ENCODE measurements at places on chromosomes 1 and 21.

DNA sequence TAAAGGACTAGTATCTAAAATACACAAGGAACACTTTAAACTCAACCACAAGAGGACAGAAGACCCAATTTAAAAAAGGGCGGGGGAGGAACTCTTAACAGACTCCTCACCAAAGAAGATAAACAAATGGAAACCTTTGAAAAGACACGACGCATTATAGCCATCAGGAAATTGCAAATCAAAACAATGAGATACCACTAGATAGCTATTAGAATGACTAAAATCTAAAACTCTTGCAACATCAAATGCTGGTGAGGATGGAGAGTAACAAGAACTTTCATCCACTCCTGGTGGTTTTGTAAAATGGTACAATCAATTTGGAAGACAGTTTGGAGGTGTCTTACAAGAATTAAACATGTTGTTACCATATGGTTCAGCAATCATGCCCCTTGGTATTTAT, 708.2 kb downstream of the BRINP3 start:
- DNase-seq = no peak

- DNase-seq = no peak
Observed at GRCh38 chr1:214707306-214708087, 104.5 kb downstream of the CENPF start.

DNA sequence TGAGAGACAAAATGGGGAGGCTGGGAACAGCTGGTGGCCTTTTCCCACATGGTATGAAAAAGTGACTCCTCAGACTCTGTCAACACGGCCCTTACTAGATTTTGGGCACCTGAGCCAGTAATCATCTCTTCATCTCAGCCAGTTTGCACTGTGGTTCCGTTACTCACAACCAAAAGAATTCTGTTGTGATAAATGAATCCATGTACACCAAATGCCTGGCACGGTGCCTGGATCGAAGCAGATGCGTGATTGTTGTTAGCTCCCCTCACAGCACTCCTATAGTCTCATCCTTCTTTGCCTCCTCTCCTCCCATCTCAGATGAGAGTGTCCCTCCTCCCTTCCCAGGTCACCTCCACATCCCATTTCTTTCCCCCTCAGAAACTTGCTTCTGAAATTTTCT, 57.9 kb upstream of the GJB5 start:
- no peak for DNase-seq

DNA sequence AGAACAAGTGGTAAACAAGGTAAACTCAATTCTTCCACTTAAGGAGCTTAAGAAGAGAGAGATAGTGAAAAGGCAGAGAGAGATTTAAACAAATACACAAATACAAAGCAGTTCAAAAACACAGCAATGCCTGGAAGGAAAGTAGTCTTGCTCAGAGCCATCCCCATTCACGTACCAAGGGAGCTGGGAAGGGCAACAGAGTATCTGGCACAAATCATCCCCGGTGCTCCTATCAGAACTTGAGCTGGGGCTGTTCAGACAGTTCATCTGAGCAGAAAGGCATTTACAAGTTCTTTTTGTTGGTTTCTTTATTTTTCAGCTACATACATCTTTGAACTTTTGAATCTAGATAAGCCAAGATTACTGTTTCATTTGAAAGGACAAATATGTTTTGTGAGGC, 233.9 kb downstream of the KCNH1 start:
- DNase-seq = no peak

DNA sequence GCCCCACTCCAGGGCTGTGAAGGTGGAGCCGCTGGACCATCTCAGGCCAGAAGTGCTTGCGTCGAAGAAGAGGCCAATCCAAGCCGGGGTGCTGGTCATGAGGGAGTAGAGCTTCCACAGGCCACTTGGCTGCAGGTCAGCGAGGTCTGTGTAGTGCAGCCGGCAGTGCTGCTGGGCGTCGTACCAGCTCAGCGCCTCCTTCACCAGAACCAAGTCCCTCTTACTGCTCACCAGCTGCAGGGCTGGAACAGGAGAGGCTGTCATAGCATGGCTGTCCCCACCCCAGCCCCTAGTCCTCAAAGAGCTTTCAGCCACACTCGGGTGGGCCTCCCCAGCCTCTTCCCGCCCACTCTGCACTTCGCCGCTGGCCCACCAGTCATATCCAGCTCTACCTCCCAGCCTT, 2.2 kb downstream of the CLEC20A start:
- DNase-seq = no peak

DNA sequence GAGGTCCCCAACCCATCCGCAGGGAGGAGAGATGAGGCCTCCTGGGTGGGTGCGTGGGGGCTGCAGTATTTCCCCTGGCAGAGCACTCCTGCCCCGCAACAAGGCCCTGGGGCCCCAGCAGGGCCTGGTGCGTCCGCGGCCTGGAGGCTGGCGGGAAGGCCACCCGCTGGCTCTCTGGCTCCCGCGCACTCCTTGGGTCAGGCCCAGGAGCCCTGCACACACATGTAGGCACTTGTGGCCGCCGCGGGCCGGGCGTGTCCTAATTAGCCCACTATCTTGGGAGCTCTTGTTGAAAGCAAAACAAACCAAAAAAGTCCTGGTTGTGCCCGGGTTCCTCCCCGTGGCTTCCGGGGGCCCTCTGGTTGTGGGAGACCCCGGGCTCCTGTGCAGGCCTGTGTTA, 49.7 kb upstream of the CCDC27 start:
- DNase-seq = no peak

GRCh38 chr1:35763201-35763600, 6.6 kb downstream of the CLSPN start:
- DNase-seq = no peak

- no peak for DNase-seq
Observed at GRCh38 chr1:59605761-59606160, 209.0 kb upstream of the HOOK1 start.

DNA sequence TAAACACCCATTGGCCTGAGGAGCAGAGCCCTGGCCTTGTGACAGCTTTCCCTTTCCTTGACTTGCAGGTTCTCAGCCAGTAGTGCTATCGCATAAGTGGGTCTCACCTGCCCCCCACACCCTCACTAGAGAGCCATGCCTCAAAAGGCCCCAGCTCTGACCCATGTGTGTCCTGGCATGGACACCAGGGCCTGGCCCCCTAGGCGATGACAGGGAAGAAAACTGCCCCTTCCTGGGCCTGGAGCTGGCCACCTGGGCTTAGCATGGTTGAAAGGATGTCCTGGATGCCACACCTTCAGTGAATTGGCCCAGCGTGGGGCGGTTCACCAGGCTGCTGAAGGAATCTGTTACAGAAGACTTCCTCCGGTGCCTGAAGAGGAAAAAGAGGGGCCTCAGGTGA, 18.5 kb downstream of the TTC39A start:
- DNase-seq = no peak

DNA sequence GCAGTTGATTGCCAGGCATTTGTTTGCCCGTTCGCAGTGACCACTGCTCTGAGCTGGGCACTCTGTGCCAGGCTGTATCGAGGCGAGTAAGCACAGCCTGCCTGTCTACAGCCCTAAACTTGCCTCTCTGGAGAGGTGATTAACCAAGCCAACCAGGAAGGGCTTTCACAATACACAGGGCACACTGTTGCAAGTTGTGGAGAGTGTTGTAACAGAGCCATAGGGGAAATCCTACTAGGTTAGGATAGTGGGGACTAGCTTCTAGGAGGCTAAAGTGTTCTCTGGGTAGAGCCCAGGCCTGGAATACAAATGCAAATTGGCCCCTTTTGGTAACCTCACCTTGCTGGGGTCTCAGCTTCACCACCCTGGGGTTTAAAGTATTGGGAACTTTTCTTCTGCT, 23.8 kb downstream of the PRDM2 start:
- DNase-seq = no peak

GRCh38 chr1:212958175-212958574, 7.8 kb downstream of the VASH2 start:
- DNase-seq = peak; percentile 59

DNA sequence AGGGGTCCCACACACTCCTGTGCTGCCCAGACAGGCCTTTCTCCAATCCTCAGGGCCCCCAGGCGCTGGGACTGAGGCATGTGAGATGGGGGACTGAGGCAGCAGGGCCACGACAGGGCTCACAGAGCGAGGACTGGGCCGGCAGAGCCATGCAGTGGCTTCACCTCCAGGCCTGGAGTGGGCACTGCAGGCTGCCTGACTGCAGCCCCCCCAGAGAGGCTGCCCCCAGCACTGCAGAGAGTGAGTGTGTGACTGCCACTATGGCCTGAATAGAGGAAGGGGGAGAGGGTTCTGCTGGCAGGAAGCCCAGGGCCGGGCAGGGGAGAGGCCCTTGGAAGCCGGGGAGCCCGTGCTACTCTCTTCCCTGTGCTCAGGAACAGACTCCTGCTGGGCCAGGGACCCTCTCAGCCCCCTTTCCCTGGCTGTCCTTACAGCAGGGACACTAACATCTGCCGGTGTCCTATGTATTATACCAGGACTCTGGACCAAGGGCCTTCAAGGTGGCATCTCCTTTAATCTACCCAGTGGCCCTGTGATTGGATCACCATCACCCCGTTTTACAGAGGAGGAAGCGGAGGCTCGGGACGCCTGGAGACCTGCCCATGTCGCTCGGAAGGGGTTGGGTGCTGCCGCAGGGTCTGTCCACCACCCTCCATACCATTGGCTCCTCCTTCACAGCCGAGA, 20.2 kb upstream of the PLEKHG5 start:
- DNase-seq = no peak

DNA sequence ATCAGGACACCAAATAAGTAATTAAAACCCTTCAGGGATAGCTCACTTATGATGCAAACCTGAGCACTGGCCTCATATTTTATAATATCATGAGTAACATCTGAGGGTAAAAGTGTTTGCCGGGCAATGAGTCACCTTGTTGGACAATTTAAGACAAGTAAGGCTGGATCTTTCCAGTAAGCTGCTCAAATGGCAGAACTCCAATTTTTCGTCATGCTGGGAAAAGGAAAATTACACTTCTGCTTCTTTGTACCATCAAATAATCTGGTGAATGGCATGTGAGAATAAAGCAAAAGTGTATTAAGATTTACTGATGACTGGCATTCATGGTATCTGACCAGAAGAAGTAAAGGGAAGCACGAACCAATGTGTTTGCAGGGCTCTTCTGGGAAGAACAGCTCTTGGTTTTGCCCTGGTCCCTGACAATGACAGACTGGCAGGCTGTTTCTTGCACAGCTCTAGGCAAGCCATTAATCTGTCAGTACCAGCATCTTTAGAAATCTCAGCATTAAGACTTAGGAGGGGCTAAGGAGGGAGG, 392.2 kb downstream of the VAV3 start:
- DNase-seq = peak; percentile 58

GRCh38 chr1:36457691-36458090, 6.5 kb downstream of the MRPS15 start:
- no peak for DNase-seq

DNA sequence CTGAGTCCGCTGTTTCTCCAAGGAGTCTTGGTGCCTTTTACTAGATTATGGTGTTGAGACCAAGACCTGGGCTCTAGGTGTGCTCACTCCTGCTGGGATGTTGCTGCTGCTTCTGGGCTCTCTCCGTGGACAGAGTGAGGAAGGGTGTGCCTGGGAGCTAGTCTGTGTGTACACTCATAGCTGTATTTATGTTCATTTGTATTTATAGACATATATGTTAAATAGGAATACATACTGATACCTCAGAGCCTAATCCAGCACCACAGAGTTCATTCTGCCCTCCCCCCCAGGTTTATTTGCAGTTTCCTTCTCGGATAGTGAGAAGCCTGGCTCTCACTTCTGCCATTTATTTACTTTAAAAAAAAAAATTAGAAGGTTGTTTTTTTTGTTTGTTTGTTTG, 12.6 kb downstream of the PCNT start:
- DNase-seq = no peak

- no peak for DNase-seq
Observed at GRCh38 chr1:21165646-21166045, 11.1 kb downstream of the EIF4G3 start.

GRCh38 chr1:229323201-229323600, 19.6 kb downstream of the CCSAP start:
- DNase-seq = no peak

- DNase-seq = peak; percentile 25
Observed at GRCh38 chr1:158334526-158335212, 3.3 kb upstream of the CD1B start.

DNA sequence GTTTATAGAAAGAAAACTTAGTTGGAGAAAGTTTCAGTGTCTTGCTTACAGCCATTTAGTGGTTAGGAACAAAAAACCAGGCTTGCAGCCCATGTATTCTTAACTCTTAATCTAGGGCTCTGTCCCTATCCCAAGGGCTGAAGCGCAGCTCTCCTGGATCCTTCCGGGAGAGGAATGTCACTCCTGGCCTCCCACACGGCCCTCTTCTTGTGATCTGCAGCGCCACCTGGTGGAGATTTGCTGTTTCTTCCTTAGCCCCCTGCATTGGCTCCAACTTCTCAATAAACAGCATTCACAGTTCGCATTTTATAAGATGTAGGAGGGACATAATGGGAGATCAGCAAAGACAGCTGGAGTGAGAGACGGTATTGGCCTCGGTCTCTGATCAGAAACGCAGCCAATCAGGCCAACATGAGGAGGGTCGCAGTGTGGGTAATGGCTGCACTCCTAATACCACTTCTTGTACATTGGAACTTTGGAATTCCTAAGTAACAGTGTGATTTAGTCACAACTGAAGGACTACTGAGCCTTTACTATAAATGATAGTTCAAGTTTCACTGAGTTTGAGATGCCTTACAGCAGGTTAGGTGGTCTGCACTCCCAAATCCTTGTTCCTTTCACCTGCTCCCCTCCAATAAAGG, 283.4 kb downstream of the ASTN1 start:
- DNase-seq = peak; percentile 78

DNA sequence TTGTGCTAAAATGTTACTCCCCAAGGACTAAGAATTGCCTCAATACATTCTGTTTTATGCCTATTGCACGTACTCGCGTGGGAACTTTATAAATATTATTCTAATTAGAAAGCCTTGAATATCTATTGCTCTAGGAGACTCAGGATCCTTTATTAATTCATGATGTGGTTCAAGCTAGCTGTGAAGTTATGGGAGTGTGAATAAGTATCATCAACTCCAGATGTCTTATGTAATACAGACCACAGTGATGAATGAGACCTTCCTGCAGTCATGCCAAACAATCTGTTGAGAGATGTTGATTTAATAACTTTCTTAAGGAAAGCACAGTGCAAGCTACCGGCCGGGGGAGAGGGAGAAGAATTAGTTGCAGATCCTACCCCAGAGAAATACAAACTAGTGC, 519.2 kb upstream of the ZP4 start:
- peak; percentile 11 for DNase-seq

DNA sequence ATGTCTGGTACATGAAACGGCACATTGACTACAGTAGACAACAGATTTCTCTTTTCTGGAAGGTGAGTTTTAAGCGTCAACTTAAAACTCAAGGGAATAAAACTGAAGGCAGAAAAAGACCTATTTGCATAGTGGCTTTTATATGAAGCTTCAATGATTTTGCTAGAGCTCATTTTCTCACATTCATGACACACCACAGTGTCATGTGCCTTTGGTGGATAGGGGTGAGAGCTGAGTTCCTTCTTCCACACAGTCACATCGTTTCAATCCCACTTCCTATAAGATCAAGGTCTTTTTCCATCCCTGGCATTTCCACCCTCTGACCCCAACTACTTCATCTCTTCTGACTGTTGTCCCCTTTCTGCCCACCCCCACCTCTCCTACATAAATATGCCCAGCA, 31.0 kb downstream of the IL12RB2 start:
- DNase-seq = no peak

Data from urothelium cell line (cell line).